Suprapubic skin (tissue), 4 donors: ENCODE measurements at places on chromosomes 12 and 14. TPM values are rescaled to one million over a fixed set of nuclear protein-coding genes. Genes with fewer than 3 reads are reported as not detected.

DNA sequence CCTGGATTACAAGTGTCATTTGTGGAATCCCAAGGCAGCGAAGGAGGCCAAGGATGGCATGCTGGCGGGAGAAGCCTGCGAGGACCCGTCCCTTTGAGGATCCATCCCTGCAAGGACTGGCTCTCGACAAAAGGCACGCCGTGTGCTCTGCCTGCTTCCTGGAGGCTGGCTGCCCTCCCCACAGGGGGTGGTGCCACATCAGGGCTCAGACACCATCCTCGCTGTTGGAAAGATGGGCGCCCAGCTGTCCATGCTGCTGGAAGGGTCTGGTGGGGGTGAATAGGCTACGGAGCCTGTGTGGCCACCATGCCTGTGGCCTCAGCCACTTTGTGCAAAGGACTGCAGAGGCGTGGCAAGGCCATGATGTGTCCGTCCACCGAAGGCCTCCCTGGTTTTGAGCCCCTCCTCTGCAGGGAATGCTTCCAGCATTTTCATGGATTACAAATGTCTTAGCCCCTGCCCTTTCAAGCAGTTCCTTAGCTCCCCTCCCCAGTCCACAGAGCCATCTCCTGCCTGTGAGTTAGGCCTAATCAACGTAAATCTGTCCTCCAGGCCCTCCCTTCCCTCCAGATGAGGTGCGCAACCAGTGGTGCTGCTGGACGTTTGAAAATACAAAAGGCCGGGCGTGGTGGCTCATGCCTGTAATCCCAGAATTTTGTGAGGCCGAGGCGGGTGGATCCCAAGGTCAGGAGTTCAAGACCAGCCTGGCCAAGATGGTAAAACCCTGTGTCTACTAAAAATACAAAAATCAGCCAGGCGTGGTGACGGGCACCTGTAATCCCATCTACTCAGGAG lies 22.1 kb downstream of the ZBTB42 start:
- no peak for DNase-seq

Gene SNAPC1
- 6.4 TPM for total RNA-seq

Gene P2RX2
- not detected for total RNA-seq

DNA sequence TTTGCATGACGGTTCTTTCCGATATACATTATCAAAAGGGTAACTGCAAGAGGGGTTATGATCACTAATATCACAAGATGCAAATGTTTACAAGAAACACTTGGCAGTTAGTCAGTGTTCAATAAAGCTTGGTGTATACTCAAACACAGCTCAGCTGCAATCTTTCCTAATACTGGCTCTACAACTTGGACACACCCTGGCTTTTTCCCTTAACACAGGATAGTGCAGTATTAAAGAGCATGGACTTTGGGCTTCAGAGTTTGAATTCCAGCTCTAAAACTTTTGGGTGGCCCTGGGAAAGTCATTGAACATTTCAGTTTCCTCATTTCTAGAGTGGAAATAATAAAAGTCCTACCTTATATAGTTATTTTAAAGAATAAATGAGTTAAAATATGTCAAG lies 107.0 kb downstream of the HECTD4 start:
- DNase-seq: no peak

GRCh38 chr14:100033347-100034075 lies 31.7 kb upstream of the EVL start:
- DNase-seq: no peak

DNA sequence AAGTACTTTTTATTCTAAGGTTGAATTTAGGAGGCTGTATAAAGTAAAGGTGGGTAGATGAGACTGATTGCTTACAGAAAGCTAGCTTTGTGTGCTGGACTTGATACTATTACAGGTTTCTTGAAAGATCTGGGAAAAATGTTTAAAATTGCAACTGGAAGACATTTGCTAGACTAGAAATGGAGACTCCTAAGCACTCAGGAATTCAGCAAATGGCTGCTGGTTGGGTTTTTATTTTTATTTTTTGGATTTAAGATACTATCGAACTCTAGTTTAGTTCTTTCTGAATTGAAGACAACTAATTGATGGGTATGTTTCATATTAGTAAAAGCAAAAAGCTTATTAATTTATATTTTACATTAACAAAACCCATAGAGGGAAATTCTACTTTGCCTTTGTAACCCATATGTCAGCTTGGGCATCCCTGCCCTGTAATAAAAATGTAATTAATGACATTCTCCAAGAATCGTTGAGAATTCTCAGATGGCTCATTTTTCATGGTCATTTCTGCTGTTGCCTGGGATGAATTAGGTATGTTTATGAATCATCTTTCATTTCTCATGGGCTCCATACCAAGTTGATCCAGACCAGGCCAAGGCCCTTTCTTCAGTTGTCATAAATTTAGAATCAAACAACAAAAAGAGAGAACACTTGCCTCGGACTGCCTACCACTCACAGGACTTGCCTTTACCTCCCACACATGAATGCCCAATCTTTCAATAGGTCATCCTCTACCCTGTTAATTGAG lies 102.1 kb downstream of the ERGIC2 start:
- DNase-seq: no peak

Gene GAPDH
- 1,528 TPM for total RNA-seq

- DNase-seq: no peak
Measured at GRCh38 chr14:70096866-70097265, 91.9 kb downstream of the SLC8A3 start.

DNA sequence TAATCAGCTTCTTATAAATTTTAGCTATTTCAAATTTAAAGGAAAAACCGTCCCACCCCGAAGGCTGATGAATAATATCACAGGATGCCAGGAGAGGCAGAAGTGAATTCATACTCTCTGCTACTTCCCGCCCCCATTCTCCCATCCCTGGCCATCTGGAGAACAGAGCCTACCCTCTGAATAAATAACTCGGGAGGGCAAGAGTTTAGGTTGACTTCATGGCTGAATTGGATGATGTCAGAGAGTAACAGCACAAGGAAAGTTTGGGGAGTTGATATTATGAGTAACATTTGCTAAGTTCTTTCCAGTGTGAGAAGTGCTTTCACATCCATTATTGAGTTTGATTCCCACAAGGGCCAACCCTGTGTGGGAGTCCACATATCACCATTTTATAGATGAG lies 241.6 kb downstream of the EGLN3 start:
- DNase-seq: no peak

DNA sequence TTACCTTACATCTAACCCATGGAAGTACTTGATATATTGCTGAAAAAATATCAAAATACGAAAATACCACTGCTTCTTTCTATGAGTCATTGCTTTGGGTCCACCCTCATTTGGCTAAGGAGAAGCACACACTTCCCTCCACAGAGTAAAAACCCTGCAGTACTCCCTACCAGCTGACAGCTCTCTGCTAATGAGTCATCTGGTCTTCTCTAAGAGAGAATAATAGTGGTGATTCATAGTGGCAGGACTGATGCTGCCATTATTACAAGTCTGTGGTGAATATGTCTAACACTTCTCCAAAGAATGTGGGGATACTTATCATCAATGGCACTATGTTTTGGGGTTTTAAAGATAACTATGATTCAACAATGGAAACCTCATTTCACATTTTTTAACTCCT lies 90.7 kb downstream of the PPFIA2 start:
- no peak for DNase-seq

Gene TMEM132C
- total RNA-seq: 1.7 TPM

GRCh38 chr12:39931231-39931630 lies 174.7 kb downstream of the SLC2A13 start:
- no peak for DNase-seq

- no peak for DNase-seq
Measured at GRCh38 chr12:19234171-19234704, 104.7 kb downstream of the PLEKHA5 start.

DNA sequence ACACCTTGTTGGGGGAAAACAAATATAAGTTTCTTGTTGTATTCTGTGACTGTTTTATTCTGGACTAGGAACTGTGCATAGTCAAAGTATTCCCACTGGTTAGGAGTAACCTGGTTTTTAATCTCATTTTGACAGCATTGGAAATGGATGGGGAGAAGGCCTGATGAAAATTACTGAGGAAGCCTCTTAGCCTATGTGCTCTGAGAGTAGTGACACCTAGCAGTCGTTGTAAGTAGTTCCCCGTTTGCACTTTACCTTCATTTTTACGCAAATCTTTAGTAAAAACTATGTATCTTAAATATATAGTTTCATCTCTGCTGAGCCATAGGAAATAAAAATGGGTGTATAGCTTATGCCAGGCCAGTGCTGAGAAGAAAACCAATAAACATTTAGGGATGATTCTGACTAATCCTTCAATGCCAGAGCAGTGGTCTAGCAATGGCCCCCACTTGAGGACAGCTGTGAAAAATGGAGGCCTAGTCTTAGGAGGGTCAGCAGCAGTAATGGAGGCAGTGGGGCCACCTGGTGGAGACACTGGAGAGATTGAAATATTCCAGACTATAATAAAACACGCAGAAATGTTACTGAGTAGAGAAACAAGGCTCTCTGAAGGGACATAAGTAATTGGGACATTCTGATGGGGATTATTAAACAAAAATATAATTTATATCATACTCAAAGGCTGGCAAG lies 133.2 kb upstream of the NOVA1 start:
- DNase-seq: no peak

Gene FAM161B
- total RNA-seq: 3.5 TPM

Gene RFX4
- total RNA-seq: not detected

- no peak for DNase-seq
Measured at GRCh38 chr12:131260954-131261353, 307.2 kb downstream of the ADGRD1 start.

Gene CD27
- not detected for total RNA-seq

Gene TSHR
- not detected for total RNA-seq

Gene LPAR5
- 5.8 TPM for total RNA-seq

- no peak for DNase-seq
Measured at GRCh38 chr14:32473464-32473855, 144.4 kb downstream of the AKAP6 start.

Gene PMEL
- total RNA-seq: 67.7 TPM

Gene SCN8A
- 0.08 TPM for total RNA-seq

GRCh38 chr14:35879654-35880249 lies 53.6 kb downstream of the BRMS1L start:
- no peak for DNase-seq

Gene C12orf54
- not detected for total RNA-seq

DNA sequence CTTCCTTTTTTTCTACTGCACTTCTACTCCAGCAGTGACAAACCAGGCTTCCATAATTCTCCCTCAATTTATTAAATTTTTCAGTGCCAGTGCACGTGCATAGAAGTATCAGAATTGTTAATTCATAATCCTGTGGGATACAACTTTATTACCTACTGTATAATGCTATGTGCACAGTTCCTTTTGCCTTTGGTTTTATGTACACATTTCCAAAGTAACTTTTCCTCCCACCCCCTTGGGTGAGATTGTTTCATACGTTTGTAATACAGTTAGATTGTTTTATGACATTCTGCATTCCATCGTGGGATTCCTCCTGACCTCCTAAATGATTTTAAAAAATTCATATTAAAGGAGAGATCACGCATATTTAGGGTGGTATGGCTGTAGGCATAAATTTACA lies 128.1 kb downstream of the TTC6 start:
- DNase-seq: no peak

Gene CFAP73
- 2.6 TPM for total RNA-seq

- no peak for DNase-seq
Measured at GRCh38 chr12:52197371-52198231, 5.8 kb upstream of the KRT80 start.

Gene ZC3H10
- 2.1 TPM for total RNA-seq

- no peak for DNase-seq
Measured at GRCh38 chr12:64500394-64500793, 48.5 kb downstream of the TBK1 start.

- no peak for DNase-seq
Measured at GRCh38 chr12:67193704-67194103, 75.5 kb upstream of the CAND1 start.

GRCh38 chr12:87704374-87704773 lies 324.8 kb downstream of the C12orf50 start:
- no peak for DNase-seq

DNA sequence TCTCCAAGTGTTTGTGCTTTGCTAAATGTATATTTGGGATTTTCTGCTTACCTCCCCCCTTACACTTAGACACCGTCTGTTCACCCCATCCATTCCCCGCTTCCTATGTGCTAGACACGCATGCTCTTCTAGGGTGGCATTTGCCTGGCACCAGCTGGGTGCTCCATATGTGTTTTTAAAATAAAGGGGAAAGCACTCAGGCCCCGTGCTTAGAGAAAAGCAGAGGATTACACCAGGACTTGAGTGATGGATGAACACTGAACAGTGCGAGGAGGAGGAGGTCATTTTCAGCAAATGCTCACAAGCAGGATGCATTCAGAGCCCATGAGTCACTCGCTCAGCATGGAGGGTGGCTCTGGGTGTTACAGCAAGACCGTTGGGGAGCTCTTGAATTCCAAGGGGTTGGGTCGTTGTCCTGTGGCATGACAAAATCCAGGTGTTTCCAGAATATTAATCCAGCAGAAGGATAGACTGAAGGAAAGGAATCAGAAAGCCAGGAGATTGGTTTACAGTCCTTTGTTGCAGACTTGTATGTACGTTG lies 2.9 kb upstream of the BDKRB1 start:
- no peak for DNase-seq

GRCh38 chr14:104680056-104680805 lies 9.2 kb upstream of the INF2 start:
- DNase-seq: no peak

GRCh38 chr12:54341378-54342300 lies 16.7 kb downstream of the COPZ1 start:
- no peak for DNase-seq

Gene TAS2R8
- not detected for total RNA-seq

GRCh38 chr12:122048151-122048550 lies 26.5 kb downstream of the BCL7A start:
- no peak for DNase-seq

DNA sequence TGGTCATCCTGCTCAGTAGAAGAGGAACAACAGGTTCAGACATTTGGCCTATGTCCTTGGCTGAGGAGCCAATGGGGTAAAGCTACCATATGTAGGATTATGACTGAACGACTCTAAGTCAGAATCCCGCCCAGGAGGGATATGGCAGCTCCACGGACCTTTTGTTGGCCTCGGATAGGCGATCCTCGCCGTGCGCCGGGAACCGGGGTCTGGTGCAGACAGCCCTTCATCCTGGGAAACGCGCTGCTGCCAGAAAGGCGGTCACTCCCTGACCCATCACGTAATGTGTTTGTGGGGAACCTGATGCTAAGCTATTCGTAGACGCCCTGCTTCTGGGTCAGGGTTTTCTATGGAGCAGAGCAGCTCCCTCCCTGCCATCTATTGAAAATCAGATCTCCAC lies 178.9 kb upstream of the ALG10B start:
- DNase-seq: no peak

- DNase-seq: no peak
Measured at GRCh38 chr12:108955225-108955835, 65.5 kb downstream of the SVOP start.

Gene RNFT2
- 1.4 TPM for total RNA-seq
